ENCODE measurements at places on chromosomes 1 and 21. TPM values are rescaled to one million over a fixed set of nuclear protein-coding genes. Genes with fewer than 3 reads are reported as not detected.

TDRD5 gene
- not detected for total RNA-seq

ADAM30 gene
- total RNA-seq: not detected

FCRLA gene
- 0.56 TPM for total RNA-seq

RGS13 gene
- total RNA-seq: not detected

VAMP4 gene
- 8.6 TPM for total RNA-seq

NT5C1A gene
- total RNA-seq: not detected

DNA sequence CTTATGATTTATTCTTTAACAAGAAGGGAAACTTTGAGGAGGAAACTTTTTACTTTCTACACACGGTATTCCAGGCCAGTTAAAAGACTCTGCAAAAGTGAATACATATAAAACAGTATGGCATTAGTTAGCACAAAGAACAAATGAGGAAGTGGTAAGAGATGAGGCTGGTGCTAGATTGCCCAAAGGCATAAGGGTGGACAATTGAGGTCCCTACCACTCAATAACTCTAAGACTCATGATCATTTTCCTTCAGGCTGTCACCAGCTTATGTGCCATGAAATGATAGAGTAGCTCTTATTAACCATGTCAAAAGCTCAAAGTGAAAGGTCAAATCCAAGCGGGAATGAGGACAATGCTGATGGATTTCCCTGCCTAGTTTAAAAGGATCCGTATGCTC, 124.5 kb downstream of the TBX15 start:
- no peak for ATAC-seq

DNA sequence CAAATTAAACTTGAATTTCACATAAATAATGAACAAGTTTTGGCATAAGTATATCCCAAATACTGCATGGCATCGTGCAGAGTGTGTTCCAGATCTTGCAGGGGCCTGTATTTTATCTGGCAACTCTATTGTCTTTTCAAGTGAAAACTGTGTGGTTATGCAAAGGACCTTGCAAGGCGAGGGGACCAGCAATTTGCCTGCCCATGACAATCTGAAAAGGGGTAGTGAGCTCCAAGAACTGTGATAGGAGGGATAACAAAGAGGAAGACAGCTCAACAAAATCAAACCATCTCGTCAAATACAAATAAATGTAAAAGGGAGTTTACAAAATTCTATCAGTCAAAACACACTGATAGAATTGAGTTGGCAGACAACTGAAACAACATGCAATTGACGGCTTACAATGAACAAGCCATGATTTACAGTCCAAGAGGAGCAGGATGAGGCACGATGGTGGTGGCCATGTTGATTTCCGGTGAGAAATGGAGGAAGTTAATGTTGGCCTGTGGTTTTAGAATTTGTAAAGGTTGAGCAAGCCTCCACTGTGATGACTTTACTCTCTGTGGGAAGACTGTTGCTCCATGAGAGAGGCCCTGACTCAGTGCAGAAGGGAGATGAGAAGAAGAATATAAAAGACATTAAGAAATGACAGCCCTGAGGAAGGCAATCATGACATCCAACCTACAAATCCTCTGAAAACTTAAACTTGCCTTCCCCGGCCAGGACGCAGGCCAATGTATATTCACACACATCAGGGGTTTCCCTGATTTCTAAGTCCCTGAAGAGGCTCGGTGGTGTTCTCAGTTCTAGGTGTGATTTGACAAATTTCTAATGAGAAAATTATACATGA, 132.2 kb downstream of the ADSS2 start:
- peak; percentile 64 for ATAC-seq

DNA sequence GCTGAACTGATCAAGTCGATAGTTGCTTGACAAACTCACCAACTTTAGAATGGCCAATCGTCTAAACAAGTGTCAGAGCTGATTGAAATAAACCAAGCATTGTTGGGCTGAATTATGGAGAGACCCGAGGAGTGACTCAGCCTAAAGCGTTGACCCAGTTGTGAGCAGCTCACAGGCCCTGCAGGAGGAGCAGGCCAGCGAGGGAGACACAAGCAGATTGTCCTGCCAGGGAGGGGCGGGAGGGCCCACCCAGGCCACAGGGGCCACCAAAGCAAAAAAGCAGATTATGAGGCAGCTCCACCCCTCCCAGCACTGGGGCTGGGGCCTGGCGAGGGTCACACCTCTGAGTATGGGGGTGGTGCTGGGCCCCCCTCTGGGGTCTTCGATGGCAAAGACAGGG, 10.1 kb upstream of the MATN1 start:
- ATAC-seq: no peak

DNA sequence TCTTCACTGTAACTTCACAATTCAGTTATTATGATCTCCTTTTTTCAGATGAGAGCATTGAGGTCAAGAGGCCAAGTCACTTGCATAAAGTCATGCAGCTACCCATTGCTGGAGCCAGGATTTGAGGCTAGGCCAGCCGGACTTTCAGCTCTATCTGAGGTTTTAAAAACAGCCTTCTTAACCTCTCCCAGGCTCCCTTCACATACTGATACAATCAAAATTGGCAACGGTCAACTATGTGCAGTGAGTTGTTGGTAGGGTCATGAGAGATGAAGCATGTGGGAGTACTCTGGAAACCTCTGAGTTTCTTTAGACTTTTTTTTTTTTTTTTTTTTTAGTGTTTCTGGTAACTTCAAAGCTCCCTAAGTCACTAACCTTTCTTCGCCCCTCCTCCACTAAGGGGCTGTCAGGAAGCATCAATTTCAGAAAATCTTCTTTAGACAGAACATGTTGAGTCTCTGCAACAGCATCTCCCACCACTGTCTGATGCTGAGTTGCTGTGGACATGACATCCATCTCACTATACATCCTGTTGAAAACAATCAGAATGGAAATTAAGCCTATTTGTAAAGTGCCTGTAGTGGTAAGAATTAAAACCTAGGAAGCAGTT, 201.8 kb downstream of the SIPA1L2 start:
- ATAC-seq: no peak

GRCh38 chr1:29519788-29520110, 283.4 kb downstream of the PTPRU start:
- no peak for ATAC-seq

GRCh38 chr1:24964811-24965570, 34.9 kb upstream of the RUNX3 start:
- ATAC-seq: peak; percentile 62

- peak; percentile 72 for ATAC-seq
Measured at GRCh38 chr1:52139817-52140540, 1.9 kb upstream of the ZFYVE9 start.

- no peak for ATAC-seq
Measured at GRCh38 chr1:25148673-25149300, 83.5 kb downstream of the SYF2 start.

DNA sequence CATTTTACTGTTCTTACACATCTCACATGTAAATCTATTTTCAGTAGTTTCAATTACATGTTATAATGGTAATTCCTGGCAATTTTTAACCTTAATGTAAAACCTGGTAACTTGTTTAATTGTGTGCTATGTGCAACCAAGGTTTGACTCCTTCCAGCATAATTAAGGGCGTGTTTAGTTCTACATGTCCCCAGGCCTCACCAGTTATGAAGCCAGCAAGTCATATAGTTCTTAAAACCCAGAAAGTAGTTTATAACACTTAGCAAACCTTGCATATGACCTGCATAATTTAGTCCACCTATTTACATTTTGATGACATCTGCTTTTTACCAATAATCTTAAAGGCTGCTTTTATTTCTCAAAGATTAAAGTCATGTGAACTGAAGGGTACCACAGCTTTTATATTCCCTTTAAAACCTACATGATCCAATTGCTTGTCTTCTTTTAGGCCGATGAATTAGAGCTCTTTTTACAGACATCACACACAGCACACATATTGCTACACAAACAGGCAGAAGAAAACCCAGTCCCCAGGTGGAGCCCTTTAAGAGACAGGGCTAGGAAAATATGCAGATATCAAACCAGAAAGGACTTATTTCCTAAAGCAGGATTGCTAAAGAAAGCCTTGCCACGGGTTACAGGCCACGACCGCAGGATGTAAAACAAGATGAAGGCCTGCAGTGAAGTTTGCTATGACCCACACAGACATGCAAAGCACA, 23.2 kb upstream of the SYCP1 start:
- ATAC-seq: no peak

- no peak for ATAC-seq
Measured at GRCh38 chr1:169931795-169932231, 38.1 kb upstream of the SCYL3 start.

DNA sequence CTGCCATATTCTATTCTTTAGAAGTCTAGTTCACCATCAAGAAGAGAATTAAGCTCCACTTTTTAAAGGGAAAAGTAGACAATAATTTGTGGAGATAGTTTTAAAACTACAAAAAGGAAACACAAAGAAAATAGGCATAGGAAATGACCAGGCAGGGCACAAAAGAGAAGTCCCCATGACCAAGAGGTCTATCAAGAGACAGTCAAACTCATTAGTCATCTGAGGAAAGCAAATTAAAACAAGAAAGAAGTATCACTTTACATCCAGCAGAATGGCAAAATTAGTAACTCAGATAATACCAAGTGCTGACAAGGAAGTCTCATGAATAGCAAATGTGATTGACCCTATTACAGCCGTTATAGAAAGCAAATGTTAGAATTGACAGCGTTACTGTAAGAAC, 243.7 kb upstream of the SNX7 start:
- no peak for ATAC-seq

- no peak for ATAC-seq
Measured at GRCh38 chr1:95080446-95080845, 7.7 kb upstream of the ALG14 start.

DNA sequence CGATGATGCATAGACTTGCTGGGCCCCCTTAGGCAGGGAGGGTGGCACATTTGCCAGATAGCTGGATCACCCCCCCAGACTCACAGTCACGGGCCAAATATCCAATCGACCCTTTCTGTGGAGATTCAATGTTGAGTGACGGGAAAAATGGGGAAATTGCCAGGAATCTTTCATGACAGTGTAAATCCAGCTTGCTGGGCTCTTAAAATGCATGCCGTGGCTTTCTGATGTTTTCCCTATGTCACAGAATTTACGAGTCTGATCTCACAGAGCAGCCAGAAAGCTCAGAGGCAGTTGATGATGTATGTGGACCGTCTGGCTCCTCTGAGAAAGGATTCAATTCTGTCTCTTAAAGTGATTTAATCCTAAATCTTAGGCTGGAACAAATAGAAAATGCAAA, 150.1 kb upstream of the ZNF644 start:
- no peak for ATAC-seq

DNA sequence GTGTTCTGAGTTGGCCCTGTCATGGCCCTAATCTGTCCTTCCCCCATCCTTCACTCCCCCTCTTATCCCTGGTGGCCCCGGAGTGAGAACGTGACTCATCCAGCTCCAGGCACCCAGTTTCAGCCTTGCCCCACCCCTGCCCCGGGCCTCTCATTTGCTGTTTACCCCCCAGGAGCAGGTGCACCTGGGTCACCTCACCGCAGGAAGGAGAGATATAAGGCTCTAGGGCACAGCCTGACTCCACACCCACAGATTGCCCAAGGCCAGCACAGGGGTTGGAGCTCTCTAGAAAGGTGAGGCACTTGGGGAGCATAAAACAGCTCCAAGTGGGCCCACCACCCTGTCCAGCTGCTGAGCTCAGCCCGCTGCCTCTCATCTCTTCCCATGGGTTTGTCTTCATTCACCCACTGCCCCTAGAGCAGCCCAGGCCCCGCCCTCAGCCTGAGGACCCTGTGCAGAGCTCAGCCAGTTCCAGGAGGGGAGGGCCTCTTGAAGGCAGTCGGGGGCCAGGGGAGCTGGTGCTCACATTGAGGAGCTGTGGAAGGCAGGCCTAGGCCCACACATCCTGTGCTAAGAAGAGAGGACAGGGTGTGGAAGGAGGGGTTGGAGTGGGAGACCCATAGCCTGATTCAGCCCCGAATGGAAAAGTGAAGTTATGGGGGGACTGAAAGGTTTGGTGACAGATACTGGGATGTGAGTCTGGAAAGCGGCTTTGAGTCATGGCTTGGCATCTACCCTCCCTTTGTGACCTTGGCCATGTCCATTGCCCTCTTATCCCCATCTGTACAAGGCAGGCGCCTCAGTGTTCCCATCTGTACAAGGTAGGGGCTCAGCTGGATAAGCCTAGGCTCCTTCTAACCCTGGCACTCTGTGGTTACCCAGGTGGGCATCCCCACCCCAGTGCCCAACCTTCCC, 16.1 kb upstream of the GPR37L1 start:
- ATAC-seq: peak; percentile 44

DNA sequence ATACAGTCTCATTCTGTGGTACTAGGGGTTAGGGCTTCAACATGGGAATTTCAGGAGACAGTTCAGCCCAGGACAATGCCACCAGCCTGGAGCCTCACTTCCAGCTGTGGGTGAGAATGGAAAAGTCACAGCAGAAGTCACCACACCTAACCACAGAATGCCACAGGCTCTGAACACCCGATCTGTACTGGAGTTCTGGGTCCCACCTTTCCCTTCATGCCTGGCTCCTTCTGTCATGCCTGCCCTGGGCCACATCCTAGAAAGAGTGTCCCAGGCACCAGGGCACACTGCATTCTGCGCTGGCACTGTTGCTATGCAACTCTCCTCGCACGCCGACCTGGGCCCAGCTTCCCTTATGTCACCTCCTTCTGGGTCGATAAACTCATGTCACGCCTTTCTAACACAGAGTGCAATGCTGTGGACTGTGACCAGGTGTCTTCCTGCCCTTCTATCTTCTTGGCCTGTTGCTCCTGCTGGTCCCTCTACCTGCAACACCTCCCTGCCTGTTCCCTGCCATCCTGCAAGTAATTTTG, 21.2 kb downstream of the RCSD1 start:
- ATAC-seq: no peak

DNA sequence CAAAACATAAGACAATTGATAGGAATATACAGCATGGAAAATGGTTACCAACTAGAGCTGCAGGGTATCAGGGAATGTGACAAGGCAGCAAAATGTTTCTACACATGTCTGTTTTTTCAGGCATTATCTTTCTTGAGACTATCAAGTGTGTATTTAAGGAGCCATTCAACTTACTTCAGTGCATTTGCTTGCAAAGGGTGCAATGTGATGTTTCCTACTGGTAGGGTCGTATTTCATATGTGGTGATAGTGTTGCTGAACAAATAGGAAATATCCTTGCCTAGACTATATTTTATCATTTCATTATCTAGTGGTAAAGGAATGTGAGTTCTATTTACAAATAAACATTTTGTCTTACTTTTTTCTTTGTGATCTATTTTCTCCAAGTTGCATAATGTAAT, 42.4 kb downstream of the PTPRC start:
- ATAC-seq: no peak

GRCh38 chr1:234665975-234666605, 56.1 kb upstream of the IRF2BP2 start:
- ATAC-seq: no peak

DNA sequence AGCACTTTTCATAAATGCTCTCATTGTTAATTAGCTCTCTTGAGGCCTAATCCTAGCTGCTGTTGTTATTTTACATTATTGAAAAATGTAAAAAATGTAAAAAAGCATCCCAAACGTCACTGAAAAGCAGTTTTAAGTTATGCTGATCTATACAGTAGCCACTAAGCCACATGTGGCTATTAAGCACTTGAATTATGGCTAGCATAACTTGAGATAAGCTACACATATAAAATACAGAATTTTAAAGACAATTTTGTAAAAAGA, 18.4 kb upstream of the DNASE2B start:
- no peak for ATAC-seq

GRCh38 chr1:17768651-17769241, 13.6 kb downstream of the ACTL8 start:
- ATAC-seq: no peak

GRCh38 chr1:241822846-241823245, 25.2 kb upstream of the EXO1 start:
- no peak for ATAC-seq

- peak; percentile 98 for ATAC-seq
Measured at GRCh38 chr21:35775778-35776544, 284.4 kb downstream of the SETD4 start.
